H9 (cell line): ENCODE measurements at places on chromosomes 16 and 17. TPM values are rescaled to one million over a fixed set of nuclear protein-coding genes. Genes with fewer than 3 reads are reported as not detected.

GRCh38 chr16:48168075-48168474 is 12.3 kb upstream of the ABCC12 start:
- H3K27me3 ChIP-seq, result no peaks in the 10 kb centered on the region
- H3K4me3 ChIP-seq, result no peak overlapping the region

- peaks cover 3% of the 10 kb centered on the region; the same call in 1 of the 2 replicates for H3K27me3 ChIP-seq
- H3K4me3 ChIP-seq, result peak overlapping the region; percentile 90
- no peaks in the 10 kb centered on the region; the same call in 1 of the 3 replicates for H3K36me3 ChIP-seq
- no peaks in the 10 kb centered on the region; the same call in 1 of the 2 replicates for H3K4me1 ChIP-seq
Measured at GRCh38 chr17:77281904-77282367, 141.2 kb downstream of the SEC14L1 start.

Gene IGF2BP1
- 432 and 434 TPM in 2 replicates for total RNA-seq

- peak within 1 kb of the TSS; percentile 98 for H3K4me3 ChIP-seq
- no peaks in the 10 kb centered on the region for H3K27me3 ChIP-seq
- H3K4me1 ChIP-seq, result peaks cover 3% of the 10 kb centered on the region; the same call in 1 of the 2 replicates
- H3K27ac ChIP-seq, result peak within 1 kb of the TSS; percentile 28
- peak; percentile 84 for DNase-seq
- no peaks in the 10 kb centered on the region for H3K36me3 ChIP-seq
Measured at GRCh38 chr16:85010931-85011845, at the start of gene ZDHHC7. ZDHHC7 (minus strand) TSS chr16:85011535; CDS start chr16:84990618, 20,917 bp downstream.

- H3K27ac ChIP-seq, result no peak overlapping the region
- no peaks in the 10 kb centered on the region for H3K4me1 ChIP-seq
- DNase-seq, result no peak
- peaks cover 17% of the 10 kb centered on the region for H3K36me3 ChIP-seq
Measured at GRCh38 chr16:69870761-69871160, 80.4 kb upstream of the CLEC18A start.

DNA sequence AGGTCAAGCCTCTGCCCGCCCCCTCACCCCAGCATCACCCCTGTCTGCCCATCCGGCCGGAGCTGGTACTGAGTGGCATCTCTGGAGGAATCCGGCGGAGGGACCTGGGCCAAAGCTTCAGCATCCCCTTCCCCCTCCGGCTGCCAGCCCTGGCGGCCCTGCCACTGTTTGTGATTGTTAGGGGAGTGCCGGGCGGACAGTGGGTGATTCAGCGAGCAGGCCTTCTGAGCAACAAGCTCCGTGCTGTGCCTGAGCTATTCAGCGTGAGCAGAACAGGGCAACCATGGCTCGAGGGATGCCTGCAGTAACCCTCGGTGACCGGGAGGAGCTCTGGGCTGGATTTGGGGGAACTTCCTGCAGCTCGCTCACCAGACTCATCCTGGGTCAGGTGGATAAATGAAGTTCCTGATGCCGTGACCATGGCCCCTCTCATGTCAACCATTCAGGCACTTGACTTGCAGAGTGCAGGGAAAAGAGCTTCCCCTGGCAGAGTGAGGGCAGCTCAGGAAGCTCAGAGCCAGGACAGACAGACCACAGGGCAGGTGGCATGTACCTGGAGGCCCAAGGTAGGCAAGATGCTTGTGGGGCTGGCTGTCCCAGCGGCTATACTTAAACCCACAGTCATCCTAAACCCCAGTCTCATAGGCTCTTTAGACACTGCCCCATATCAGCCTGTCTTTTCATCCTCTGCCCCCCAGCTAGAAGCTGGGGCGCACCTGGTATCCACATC is 24.3 kb upstream of the MLKL start:
- H3K36me3 ChIP-seq, result peaks cover 7% of the 10 kb centered on the region
- no peak overlapping the region for H3K4me3 ChIP-seq
- peak; percentile 45 for DNase-seq
- H3K27me3 ChIP-seq, result no peaks in the 10 kb centered on the region
